ENCODE measurements at places on chromosomes 11 and 22.

DNA sequence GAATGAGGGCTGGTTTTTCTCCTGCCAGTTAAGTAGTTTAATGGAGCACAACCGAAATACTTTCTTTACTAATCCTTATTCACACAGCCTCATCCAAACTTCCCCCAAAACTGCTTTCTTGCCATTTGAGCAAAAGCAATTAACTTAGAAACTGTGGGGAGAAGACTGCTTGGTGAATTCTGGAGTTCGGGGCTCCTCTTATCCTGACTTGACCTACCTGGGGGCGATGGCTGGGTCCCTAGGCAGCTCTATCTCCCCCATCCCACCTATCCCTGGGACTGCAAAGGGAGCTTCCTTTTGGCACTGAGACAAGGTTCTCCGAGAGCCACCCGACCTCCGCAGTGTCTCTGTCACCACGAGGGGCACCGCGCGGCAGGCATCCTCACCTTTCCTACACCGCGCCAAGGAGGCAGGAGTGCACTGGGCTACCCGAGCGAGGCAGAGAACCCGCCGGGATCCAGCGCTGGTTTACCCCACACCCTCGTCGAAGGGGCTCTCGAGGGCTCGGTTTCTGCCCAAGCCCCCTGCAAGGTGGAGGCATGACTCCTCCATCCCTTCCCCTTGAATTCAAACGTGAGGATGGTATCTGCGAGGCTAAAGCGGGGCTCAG is 759 bp downstream of the DESI1 start:
- DNase-seq, result peak; percentile 24

DNA sequence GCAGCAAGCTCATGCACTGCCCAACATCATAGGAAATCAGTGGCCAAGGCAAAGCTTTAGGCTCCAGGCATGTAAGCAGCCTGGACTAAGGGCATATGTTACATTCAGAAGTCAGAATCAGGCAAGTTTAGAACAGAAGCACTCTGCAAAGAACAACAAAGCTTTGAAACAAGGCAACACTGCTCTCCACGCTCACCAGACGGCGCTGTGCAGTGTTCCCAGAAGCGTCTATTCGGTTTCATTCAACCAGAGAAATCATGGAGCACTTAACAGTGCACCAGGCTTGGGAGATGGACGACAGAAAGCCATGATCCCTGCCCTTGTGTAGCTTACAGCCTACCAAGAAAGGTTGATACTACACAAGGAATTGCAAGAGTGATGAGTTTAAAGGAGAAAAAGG is 555.8 kb downstream of the BUD13 start:
- DNase-seq, result peak; percentile 15

- no peak for DNase-seq
Observed at GRCh38 chr11:131649856-131650255, 279.4 kb downstream of the NTM start.

- no peak for DNase-seq
Observed at GRCh38 chr22:17866127-17866526, 91.9 kb upstream of the BID start.

Data from T-helper 2 cell (primary cell).